Endothelial cell of umbilical vein (primary cell): ENCODE measurements at places on chromosomes 3 and 15. TPM values are rescaled to one million over a fixed set of nuclear protein-coding genes. Genes with fewer than 3 reads are reported as not detected.

GRCh38 chr15:51367322-51367976 is 26.0 kb downstream of the GLDN start:
- DNase-seq: no peak

- no peak for DNase-seq
These were observed 392.8 kb upstream of the LRRC3B start for GRCh38 chr3:26229801-26230200.

GRCh38 chr15:55434989-55435825 is 26.9 kb downstream of the PIERCE2 start:
- DNase-seq: peak; percentile 83

- peak; percentile 55 for DNase-seq
These were observed 203.8 kb downstream of the UACA start for GRCh38 chr15:70559265-70560239.

GRCh38 chr15:55715355-55716076 is 27.4 kb downstream of the PRTG start:
- no peak for DNase-seq

The FOXB1 gene
- total RNA-seq: not detected in 2 replicates
